HT-29 (cell line): ENCODE measurements at places on chromosomes 7 and 10.

DNA sequence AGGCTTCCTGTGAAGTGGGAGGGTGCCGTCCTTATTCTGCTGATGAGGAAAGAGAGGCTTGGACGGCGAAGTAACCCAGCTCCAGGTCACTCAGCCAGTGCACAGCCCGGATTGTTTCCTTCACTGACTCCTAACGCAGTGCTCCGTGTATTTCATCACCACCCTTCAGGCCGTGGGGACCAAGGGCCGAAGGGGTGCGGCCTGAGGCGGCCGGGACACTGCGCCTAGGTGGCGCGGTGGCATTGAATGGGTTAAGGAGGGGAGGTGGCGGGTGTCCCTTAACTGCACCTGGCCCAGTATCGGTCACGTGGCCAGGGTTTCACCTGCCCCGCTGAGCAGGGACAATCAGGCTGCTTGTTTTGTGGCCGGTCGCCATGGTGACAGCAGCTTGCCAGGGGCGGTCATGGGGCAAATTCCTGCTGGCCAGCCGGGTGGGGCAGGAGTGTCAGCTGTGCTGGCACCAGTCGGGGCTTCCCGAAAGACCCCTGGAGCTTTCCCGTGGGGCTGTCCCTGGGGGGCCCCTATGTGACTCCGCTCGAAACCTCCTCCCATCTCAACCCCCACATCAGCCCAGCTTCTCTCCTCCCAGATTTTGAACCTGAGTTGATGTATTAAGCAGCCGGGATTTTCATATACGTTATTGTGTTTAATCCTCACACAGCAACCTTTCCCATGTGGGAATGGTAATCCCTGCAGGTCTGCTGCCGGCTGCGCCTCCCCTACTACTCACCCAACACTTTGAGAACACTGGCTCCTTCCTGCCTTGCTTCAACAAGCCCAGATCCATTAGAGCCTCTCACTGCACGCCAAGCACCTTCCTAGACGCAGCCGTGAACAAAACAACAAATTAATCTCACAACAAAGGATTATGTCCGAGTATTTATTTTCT is 4.4 kb upstream of the ABHD11 start:
- DNase-seq = peak; percentile 100

- DNase-seq = no peak
Measured at GRCh38 chr10:20596911-20597310, 300.2 kb downstream of the NEBL start.

- DNase-seq = no peak
Measured at GRCh38 chr7:133040178-133040577, 41.7 kb downstream of the CHCHD3 start.

DNA sequence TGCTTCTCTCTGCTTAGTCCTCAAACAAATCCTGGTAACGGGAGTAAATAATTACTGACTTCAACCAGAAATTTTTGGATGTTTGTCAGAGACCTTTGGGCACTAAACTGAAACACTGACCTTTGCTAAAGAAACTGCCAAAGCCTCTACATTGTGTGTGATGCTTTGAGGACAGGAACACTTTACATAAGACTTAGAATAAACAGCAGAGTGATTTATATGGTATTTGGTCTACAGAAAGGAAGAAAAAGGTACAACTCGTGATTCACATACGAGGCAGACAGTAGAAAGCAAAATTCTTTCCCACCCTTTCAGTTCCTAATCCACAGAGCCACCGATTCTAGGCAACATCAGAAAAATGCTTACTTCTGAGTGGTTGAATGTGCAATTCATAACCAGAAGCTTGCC is 59.8 kb downstream of the SLC16A12 start:
- no peak for DNase-seq

DNA sequence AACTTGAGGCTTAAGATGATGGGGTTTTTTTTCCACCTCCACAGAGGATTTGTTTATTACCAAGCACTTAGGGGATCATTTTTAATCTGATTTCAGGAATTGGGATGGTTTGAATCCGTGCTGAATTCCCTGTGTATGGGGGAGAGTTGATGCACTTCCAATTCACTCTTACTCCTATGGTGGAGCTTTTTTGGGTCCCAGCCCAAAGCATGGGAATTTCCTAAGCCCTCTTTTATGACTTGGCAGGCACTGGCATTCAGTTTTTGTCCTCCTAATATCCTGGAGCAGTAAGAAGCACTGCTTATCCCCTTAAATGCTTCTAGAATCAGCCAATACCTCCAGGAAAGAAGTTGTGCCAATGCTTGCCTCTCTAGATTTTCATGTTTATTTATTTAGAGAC is 78.7 kb downstream of the HYCC1 start:
- no peak for DNase-seq

- no peak for DNase-seq
Measured at GRCh38 chr10:97925308-97925938, 75.8 kb downstream of the GOLGA7B start.

DNA sequence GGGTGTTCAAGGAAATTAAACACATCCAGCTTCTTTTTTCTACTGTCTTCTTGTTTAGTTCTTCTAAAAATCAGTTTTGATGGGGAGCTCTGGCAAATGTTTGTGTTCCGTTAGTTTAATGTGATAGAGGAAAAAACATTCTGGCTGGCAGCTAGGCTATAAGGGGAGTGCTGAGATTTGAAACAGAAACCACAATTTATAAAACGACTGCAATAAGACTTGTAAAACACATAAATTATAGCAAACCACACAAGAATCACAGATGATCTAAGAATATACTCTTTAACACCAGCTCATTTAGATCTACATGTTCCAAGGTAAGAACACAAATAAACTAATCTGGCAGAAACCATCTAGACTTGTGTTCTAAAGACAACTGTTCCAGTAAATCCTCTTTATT is 425.5 kb downstream of the CNTNAP2 start:
- no peak for DNase-seq

DNA sequence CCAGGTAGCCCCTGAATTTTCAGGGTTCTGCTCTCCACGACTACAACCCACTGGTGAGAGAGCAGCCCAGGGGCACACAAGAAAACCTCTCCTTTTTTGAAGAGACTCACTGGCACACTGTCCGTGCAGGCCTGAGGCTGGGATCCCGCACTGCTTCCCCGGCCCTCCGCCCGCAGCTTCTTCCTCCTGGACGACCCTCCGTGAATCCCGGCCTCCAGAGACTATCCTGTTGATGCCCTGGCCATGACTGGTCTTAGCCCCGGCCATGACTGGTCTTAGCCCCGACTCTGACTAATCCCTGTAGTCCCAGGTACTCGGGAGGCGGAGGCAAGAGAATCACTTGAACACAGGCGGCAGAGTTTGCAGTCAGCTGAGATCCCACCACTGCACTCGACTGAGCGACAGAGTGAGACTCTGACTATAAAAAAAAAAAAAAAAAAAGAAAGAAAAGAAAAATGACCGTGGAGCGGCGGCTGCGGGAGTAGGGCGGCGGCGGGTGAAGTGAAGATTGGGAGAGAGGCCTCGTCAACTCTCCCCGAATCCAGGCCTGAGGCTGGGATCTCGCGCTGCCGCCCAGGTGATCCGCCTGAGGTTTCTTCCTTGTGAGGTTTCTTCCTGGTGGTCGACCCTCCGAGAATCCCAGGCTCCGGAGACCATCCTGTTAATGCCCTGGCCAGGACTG is 196.4 kb downstream of the ZNF716 start:
- DNase-seq = no peak

- DNase-seq = no peak
Measured at GRCh38 chr7:15158141-15158810, 255.7 kb upstream of the DGKB start.

DNA sequence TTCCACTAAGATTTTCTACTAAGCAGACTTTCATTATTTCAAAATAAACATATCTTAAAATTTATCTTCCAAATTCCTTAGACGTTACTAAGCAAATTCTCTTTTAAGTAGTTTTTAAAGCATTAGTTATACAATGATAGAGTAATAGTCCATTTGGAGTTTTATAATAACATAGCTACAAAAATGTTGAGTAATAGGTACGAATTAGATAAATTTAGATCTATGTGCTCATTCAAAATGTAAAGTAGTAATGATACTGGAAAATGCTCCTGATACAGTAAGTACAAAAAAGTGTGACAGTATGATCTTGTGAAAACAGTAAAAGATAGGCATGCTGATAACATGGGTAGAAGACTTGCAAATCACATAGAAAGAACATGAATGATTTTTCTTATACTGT is 4.5 kb downstream of the DMTF1 start:
- no peak for DNase-seq

DNA sequence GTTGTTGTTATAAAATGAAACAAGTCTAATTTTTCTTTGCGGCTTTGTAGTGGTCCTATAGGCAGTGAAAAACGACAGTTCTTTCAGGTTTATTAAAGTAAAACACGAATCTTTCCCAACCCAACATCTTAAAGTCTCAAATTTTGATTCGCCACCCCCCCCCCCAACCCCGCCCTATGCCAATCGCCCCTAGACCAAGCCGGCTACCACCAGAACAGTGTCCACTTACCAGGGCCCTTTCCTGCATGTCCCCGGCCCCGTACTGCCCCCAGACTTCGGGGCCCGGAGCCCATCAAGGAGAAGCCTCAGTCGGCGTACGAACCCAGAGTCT is 335 bp upstream of the CHCHD1 start:
- no peak for DNase-seq

DNA sequence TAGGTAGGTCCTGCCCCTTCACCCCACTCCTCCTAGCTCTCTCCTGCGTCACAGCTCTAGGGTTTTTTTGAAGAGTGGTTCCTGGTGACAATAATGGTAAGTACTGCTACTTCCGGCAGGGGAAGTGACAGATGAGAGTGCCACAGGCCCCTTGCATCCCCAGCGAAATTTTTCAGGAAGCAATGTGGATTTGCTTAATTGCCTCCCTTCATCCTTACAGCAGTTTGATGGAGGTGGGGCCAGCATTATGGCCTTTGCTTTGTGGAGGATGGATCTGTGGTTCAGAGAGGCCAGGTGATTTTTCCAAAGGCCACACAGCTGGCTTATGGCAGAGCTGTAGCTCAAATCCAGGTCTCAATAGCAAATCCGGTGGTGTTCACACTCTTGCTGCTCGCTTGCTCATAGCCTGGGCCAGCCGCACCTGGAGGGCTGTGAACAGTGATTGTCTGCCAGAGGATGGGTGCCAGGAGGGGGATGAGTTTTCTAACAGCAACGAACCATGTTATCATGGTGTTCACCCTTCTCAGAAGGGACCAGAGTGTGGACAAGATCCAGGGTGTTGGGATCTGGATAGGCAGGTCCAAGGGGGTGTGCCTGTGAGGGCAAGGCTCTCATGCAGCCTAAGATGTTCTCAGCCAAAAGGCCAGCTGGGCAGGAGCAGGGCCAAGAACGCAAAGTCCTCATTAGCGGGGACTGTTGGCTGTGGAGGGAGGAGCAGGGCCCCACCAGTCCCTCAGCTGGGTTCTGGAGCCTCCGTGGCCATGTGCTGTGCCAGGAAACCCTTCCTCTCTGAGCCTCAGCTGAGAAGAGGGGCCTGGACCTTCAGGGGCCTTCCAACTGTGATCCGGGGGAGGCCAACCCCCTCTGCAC is 89.0 kb downstream of the EMX2 start:
- DNase-seq = no peak

DNA sequence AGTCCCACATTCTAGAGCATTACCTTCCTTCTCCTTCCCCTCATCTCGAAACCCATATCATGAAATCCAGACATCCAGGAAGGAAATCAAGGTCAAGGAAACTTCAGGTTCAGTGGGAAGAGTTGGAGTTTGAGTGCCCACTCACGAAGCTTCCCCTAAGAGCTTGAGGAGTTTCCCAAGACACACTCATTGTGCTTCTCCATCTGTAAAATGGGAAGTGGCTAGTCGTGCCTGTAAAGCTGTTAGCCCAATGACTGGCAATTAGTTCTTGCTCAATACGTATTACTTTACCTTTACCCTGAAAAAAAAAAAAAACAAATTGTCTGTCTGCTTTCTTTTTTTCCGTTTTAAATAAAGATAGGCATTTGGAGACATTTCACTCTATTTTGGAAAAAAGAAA is 42.3 kb downstream of the GPAM start:
- DNase-seq = no peak

DNA sequence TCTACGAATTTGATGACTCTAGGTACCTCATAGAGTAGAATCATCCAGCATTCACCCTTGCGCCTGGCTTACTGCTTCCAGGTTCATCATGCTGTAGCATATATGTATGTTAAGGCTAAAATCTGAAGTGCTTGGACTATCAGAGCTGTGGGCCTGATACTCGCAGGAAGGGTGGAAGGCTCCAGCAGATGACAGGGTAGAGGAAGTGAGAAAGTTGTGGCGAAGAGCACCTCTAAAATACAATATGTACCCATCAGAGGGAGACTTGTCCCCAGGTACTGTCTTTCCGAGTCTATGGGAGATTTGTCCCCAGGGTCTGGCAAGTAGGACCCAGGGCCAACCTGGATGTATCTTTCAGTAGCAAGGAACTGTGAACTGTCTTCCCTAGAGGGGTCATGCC is 48.1 kb upstream of the PLEKHA1 start:
- DNase-seq = no peak

GRCh38 chr7:81075150-81075549 is 156.3 kb upstream of the SEMA3C start:
- peak; percentile 24 for DNase-seq

GRCh38 chr7:155208681-155209477 is 88.8 kb upstream of the INSIG1 start:
- no peak for DNase-seq

GRCh38 chr7:43362652-43363034 is 220.3 kb upstream of the STK17A start:
- peak; percentile 17 for DNase-seq

GRCh38 chr10:28595613-28596012 is 62.7 kb downstream of the WAC start:
- no peak for DNase-seq

DNA sequence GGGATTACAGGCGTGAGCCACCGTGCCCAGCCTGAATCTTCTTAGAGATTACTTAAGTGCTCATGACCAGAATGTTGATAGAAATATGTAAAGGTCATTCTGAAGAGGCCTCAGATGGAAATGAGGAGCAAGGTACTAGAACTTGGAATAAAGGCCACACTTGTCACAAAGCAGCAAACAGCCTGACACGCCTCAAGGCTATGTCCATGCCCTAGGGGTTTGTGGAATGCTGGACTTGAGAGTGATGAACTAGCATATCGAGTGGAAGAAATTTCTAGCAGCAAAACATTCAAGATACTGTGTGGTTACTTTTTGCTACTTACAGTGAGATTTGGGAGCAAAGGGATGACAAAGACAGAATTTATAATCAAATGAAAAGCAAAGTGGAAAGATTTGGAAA is 39.0 kb downstream of the ZNF438 start:
- no peak for DNase-seq

GRCh38 chr10:45044290-45044689 is 43.6 kb downstream of the ZNF22 start:
- DNase-seq = no peak

DNA sequence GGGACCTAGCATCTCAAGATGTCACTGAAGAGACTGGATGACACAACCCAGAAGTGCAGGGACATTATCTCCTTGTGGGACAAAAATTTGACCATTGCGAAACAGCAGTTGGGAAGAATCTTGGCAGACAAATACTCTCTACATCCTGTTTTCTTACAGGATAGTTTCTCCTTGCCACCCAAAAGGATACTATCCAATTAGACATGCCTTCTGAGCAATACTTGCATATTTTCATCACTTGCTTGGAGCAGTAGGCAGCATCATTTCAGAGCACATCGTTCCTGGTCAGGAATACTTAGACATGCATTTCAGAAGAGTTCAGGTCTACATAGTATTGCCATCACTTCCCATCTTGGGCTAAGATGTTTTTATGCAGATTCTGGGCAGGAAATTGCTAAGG is 56.8 kb downstream of the FAS start:
- no peak for DNase-seq

- no peak for DNase-seq
Measured at GRCh38 chr10:60042914-60043313, 136.6 kb upstream of the CCDC6 start.
